ENCODE measurements at places on chromosomes 13 and 19.

DNA sequence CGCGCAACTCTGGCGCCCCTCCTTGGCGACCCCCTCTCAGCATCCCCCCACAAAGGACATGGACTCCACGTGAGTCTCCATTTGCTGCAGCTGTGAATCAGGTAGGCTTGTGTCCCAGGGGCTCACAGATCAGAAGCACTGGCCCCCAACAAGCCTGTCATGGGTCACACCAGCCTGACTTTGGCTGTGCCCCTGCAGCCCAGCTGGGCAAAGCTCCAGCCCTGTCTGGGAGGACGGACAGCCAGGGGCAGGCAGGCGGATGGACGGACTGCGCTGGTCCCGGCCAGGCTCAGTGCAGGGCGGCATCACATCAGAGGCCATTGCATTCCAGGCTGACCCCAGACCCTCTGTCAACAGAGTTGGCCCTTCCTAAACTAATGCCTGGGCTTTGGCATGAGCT lies 28.4 kb upstream of the ISYNA1 start:
- no peak for DNase-seq

DNA sequence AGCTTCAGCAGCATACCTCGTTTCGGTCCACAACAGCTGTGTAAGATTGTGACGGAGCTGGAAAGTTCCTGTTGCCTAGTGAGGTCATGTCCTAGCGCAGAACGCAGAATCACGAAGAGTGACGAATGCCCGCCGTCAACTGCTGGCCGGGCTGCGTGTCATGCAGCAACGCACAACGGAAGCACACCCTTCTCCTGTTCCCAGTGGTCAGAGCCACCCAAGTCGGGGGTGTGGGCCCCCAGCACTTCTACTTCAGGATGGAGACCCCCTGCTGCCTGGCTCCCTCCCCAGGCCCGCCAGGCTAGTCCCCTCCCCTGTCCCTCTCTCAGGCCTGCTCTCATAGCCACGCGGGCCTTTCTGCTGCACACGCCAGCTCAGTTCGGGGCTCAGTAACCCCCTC lies 25.9 kb downstream of the C2CD4C start:
- no peak for DNase-seq

- no peak for DNase-seq
These were observed 3.3 kb downstream of the SIX5 start for GRCh38 chr19:45765702-45766295.

- no peak for DNase-seq
These were observed 46.2 kb downstream of the KLF2 start for GRCh38 chr19:16370641-16371391.

DNA sequence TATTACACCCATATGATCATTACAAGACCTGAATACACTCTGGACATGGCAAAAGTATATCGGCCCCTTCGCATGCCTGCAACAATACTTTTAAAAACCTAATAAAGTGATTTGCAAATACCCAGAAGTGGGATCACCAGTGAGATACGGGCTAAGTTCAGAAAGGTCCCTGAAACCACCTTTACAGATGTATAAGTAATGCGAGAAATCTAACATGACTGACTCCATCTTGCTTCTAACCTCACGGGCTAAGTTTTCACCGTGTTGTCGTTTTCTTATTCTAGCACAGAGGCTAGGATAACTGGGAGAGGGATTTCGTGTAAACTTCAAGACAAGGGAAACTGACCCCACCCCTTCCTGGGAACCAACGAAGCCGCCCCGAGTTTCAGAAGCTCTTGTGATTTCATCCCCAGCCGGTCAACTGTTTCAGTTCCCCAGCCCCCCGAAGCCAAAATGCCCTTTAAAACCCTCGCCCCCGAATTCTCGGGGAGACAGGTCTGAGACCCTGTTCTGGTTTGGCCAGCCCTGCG lies 703 bp downstream of the NEK3 start:
- DNase-seq = no peak

DNA sequence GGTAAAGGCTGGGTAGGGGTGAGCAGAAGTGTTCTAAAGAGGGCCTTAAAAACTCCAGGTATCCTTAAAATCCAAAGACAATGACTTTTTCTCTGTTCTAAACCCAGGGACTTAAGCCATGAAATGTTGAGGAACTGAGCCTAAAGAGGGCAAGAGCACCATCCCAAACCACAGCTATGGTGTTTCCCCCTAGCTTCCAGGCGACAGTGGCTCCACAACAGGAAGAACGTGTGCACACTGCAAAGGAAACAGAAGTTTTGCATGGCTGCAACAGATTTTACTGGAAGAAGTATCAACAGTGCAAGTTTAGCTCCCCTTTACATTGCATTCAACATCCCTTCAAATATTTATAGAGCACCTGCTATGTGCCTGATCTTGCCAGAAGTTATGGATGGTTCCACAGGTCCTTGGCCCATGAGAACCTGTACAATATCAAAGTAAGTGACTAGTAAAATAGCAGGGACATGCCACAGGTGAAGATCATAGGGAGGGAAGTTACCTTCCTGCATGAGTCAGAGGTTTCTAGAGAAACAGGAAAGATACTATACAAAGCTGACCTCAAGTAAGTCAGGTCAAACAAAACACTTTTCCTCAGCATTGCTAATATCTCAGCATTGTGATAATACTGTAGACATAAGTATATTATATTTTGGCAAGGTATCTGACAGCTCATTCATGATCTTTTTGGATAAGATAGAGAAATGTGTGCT lies 8.4 kb upstream of the KCTD12 start:
- no peak for DNase-seq

- no peak for DNase-seq
These were observed 165.6 kb downstream of the POU4F1 start for GRCh38 chr13:78437781-78438180.
